Stimulated activated CD8-positive, alpha-beta memory T cell treated with anti-CD3 and anti-CD28 coated beads, Interleukin-12 subunit alpha, Interleukin-12 subunit beta, amount 100 ng/mL, for 1 hour (primary cell): ENCODE measurements at places on chromosomes 7 and 10.

DNA sequence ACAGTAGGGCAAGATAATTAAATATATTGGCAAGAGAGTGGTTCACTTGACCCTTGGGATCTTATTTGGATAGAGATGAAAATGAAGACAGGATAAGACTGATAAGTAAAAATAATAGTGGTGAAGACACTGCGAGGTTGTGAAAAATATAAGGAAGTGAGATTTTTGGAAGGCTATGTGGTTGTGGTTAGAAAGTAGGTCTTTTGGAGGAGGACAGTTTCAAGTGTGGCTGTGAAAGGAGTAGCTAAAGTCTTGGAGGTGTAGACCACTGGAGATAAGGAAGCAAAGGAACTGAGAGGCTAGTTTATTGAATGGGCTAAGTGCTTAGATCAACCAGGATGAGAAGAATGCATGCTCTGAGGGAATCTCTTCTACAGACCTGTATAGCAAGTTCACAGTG is 11.2 kb downstream of the MIOS start:
- no peak for DNase-seq

GRCh38 chr10:125095228-125095627 is 65.1 kb downstream of the CTBP2 start:
- DNase-seq = no peak

DNA sequence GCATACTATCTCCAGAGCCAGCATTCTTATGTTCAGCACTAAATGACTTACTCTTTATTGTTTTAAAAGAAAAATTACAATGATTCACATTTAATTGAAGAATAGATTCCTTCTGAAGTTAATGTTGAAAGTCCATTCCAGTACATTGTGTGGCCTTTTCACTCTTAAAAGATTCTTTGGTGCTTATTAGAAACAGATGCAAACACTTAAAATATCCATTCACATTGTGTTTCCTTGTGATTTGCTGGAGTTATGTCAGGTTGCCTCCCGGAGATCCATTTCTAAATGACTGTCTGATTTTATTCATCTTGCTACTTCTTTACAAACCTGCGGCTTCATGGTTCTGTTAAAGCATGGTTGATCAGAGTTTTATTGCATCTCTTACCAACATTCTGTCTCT is 152.8 kb downstream of the FOXP2 start:
- no peak for DNase-seq

GRCh38 chr10:92068900-92069299 is 145.3 kb downstream of the BTAF1 start:
- no peak for DNase-seq

GRCh38 chr10:121597504-121598262 is 561 bp downstream of the FGFR2 start:
- no peak for DNase-seq

GRCh38 chr7:91151916-91152315 is 112.3 kb upstream of the FZD1 start:
- no peak for DNase-seq

GRCh38 chr10:1048349-1048731 is 579 bp downstream of the IDI1 start:
- no peak for DNase-seq

DNA sequence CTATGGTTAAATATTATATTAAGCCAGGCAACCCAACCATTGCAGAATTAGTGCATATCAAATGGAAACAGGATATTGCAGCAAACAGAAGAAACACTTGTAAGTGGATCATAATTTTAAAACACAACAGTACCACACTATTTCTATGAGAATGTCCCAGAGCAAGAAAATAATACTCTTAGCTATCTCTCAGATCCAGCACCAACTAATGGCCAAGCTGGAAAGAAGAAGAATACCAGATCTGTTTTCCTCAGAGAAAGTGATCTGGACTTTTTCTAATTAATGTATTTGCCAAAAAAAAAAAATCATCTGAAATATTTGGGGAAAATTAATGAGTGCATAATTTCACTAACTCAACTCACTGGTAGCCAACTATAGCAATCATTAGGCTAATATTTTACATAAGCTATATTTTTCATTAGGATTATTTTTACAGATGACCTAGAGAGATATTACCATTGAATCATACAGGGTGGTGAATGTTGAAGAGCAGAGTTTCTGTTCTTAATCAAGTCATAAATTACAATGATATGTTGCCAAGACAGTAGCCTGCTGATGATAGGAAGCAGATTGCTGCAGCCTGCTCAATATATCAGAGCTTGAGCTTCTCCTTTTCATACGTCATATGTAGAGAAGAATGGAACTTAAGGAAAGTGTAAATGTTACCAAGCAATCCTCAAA is 995.4 kb upstream of the LRRN3 start:
- no peak for DNase-seq

DNA sequence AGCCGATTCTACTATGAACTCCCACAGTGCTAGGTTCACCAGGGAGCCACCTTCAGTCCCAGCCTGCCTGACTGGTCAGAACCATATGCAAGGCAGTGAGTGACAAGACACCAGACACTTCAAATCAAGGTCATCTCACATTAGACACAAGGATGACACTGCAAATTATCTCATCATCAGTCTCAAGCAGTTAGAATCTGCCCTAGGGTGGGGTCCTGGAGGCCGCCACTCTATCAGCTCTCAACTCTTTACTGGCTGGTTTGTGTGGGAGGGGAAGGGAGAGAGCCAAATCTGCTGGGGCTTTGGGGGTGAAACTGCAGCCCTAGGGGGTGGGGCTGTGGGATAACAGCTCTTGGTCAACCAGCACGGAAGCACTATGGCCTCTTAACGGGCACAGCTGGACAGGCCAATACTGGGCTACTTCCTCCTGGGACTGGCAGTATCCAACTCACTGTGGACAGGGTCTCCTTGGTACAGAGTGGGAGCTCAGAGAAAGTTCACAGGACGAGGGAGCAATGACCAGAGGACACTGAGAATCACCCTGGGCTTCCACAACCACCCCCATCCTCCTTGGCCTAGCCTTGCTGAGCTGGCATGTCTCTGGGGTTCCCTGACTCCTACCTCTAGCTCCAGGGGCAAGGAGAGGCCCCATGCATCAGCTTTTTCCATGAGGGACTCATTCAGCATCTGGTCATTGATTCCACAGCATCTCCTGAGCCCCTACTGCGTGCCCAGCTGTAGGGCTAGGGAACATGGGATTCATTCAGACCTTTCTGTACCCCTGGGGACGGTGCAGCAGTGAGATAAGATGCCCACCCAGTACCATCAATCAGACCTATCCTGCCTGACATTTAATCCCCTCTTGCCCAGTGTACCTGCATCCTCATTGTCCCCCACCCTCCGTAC is 5.4 kb downstream of the GPRIN2 start:
- DNase-seq = no peak

GRCh38 chr7:26151096-26151495 is 902 bp upstream of the NFE2L3 start:
- DNase-seq = no peak

GRCh38 chr7:101519324-101520023 is 109.6 kb downstream of the MYL10 start:
- DNase-seq = no peak
